ENCODE measurements at places on chromosomes 3 and 15.

- DNase-seq = no peak
These were observed 46.0 kb downstream of the RBM15B start for GRCh38 chr3:51436998-51437639.

DNA sequence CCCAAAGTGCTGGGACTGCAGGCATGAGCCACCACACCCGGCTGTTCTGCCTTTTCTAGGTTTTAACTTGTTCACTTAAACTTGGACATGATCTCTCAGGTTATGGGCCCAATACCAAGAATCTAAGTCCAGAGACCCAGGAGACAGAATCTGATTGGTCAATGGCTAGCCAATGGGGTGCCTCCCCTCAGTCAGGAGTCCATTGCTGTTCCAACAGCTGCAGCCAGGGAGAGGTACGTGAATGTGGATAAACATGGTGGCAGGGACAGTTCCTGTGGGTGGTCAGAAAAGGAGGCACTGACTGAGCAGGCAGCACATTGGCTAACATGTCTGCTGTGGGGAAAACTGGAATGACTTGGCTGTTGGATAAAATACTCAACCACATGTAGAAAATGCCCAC, 140.3 kb downstream of the RPLP1 start:
- DNase-seq = no peak

DNA sequence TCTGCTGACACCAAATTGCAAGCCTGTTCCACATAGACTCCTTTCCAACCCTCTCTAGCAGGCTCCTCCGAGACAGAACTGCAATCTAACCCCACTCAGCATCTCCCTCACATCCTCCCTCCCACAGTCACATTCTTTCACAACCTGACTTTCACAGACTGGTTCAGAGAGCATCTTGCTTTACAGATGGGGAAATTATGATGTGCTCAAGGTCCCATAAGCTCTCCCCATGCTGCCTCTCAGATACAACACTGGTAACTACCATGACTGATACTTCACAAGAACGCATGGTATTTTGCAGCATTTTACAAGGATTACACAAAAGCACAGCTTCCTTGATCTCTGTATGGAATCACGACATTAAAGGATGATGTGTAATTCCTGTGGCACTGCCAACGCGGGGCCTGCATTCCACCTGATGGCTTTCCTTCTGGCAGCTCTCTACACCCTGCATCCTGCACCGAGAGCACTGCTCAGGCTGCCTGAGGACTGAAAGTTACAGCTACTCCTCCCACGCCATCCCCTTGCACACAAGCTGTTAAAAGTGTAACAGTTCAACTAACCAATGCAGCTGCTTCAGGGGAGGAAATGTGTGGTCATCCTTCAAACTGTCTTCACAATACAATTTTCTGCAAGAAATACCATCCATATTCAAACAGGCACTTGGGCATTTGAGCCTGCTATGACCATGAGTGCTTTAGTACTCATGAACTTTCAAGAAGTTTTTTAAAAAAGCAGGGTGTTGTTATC, 27.6 kb downstream of the TBC1D2B start:
- no peak for DNase-seq

DNA sequence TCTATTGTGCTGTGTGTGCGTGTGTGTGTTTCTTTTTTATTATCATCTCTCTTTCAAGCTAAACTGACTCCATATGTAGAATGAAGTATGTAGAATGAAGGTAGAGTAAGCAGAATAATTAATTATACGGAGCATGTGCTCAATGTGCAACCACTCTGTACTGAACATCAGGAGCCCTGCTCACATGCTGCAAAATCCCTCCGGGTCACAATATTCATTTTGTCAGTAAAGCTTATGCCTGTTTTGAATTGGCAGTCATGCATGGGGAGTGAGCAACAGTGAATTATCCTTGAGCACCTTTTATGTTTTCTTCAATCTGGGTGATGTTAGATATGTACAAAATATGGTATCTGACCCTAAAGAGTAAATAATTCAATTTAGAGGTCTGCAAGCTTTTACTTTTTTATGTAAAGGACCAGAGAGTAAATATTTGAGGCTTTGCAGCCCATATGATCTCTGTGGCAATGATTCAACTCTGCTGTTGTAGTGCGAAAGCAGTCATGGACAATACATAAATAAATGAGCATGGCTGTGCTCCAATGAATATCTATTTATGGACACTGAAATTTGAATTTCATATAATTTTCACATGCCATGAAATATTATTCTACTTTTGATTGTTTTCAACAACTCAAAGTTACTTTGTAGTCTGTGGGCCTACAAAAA, 199.9 kb downstream of the VGLL3 start:
- DNase-seq = no peak
